ACHN (cell line): ENCODE measurements at places on chromosomes 11 and 22.

DNA sequence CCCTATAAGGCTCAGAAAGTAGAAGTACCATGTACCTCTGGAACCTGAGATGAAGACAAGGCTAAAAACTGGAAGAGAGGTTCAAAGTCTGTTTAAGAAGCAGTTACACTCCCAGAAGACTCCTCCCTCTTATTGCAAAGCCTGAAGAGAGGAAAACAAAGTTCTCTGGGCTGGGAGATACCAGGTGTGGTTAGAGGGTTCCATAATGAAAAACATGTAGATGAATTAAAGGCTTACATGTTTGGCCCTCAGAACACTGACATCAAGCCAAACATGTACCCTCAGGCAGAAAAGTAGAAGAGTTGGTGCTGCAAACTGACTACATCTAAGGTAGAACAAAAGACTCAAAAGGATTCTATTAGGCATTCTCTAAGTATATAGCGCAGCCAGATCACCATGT, 205.3 kb downstream of the TTC28 start:
- no peak for DNase-seq

DNA sequence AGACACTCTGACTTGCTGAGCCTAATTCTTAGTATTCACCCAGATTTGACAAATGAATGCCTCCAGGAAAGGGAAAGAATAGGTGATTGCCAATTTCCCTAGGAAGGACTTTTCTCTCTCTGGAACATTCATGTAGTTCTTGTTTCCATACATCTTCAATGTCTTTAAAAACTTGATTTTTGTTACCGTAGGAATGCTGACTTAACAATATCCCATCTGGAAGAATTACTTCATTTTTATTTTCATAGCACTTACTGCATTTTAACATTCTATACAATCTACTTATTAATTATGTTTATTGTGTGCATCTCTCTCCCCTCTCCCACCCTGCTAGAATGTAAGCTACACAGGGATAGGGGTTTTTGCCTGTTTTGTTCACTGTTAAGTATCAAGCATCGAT, 66.6 kb downstream of the SLC5A12 start:
- DNase-seq: no peak

GRCh38 chr11:128365044-128365443, 222.3 kb downstream of the ETS1 start:
- DNase-seq: peak; percentile 37

DNA sequence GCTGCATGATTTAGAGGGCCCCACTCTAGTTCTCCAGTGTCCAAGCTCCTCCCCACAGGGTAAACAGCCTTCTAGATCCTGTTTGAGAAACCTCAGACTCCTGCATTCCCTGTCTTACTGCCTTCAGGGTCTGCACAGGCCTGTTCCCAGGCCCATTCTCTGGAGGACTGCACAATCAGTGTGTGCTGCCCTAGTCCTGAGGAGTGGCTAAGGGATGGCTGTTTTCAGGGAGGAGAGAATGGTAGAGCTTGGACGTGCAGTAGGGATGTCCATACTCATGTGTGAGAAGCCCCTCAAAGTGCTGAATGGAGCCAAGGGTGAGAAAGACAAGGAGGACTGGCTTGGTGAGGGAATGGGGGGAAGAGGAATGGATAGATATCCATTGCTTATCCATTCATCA, 103.8 kb upstream of the CCDC90B start:
- no peak for DNase-seq

DNA sequence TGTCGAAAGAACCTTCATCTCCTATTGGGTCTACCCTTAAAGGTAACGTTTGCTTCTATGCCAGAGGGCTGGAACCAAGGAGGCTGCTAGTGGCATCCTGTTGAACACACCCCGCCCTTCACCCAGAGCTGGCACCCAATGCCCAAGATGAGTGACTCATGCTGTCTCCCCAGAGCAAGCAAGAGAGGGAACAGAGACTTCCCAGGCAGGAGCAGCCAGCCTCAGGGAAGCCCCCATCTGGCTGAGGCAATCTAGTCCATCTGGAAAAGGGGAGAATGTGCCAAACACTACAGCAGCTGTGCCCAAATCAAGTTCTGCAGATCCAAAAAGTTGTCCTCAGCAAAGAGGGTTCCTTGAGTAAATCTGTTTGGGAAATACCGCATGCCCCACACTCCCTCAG, 91.9 kb upstream of the TP53I11 start:
- DNase-seq: peak; percentile 19

- no peak for DNase-seq
Observed at GRCh38 chr11:117601006-117601708, 195.9 kb downstream of the DSCAML1 start.

DNA sequence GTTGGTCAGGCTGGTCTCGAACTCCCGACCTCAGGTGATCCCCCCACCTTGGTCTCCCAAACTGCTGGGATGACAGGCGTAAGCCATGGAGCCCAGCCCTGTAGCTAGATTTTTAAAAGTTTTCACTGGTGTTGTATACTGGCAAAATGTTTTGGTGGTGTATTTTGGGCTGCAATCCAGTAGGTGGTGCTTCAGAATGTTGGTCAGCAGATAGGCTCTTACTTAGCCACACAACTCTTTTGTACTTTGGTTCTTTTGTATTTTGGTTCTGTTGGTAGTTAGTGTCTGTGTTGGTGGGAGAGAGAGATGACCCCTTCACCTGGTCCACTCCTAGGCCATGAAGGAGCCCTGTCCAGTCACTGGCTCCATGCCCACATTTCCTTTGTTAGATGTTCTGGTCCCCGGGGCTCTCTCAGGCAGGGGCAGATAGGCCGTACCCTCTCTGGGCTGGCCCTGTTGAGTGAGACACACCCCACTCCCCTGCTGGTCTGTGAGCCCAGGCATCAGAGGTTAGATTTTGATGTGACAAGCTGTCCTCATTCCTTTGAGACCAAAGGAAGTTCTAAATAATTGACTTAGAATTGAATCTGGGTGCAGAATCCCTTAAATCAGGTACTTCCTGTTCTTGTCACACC, 123.8 kb downstream of the DDX10 start:
- DNase-seq: peak; percentile 30

DNA sequence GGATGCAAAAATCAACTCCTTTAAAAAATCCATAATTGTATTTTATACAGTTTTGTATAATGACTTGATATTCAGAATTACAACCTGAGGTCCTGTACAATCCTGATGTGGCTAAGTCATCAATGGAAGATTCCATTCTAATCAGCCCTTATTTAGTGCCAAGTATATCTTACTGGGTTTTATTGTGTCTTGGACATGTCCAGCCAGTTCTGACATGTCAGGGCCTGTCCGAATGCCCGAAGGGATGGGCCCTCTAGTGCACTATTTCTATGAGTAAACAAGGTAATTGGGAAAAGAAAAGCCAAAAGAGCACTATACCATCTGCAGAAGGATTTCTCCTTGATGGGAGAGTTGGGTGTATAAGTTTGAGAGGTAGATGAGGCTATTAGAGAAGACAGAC, 412.9 kb downstream of the METTL15 start:
- no peak for DNase-seq

DNA sequence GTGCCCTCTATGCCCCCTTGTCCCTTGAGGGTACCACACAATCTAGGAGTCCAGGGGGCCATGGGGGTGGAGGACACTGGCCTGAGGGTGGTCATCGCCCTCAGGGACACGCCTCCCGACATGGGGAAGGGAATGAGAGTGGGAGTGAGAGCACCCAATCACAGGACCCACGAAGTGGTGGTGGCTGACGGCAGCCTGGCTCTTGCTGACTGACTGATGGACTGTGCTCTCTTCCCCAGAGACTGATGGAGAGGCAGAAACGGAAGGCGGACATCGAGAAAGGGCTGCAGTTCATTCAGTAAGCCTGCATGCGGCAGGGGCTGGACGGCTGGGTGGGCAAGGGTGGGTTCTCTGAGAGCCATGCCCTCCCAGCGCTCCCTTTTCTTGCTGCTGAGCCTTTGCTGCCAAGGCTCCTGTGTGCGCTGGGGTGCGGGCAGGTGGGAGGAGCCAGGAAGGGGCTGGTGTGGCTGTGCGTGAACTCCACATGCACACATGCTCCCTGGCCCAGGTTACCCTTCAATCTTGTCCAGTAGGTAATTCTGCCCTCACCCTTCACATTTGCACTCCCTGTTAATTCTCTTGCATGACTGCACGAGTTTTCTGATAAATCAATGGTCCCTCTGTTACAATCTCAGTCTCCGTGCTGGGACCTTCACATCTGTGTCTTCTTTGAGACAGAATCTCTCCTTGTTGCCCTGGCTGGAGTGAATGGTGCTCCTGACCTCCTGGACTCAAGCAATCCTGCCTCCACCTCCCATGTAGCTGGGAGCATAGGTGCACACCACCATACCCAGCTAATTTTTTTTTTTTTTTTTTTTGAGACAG, 19.3 kb downstream of the ZC3H7B start:
- no peak for DNase-seq

DNA sequence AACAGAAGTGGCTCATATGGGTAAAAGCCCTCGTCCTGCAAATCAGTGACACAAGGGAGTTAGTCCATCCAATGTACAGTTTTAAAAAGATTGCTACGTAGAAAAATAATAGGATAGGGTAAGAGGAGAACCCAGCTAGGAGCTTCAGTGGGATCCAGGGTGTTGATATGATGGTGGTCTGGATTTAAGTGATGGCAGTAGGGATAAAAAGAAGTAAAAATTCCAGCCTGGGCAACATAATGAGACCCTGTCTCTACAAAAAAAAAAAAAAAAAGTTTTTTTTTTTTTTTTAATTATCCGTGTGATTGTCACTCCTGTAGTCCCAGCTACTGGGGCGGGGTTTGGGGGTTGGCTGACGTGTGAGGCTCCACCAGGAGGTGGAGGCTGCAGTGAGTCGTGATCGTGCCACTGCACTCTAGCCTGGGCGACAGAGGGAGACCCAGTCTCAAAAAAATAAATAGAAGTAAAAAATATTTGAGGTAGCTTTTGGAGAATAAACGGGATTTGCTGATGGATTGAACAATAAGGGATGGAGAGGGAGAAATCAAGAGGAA, 7.0 kb upstream of the L3MBTL2 start:
- DNase-seq: peak; percentile 39

DNA sequence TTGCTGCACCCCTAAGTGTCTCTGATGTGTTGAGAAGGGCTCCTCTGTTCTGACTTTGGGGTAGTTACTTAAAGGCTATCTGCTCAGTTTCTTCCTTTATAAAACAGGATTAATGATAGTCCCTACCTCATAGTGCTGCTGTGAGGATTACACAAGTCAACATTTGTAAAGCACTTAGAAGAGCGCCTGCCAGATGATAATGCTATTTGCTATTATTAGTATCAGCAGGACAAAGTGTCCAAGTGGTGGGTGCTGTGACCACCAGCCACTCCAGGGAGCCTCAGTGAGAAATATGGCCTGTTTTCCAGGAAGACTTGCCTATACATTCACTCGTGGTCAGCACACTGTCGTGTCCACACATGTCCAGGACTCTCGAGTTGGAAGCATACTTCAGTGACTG, 16.2 kb downstream of the POU2F3 start:
- no peak for DNase-seq

GRCh38 chr11:12944889-12945288, 64.2 kb upstream of the RASSF10 start:
- DNase-seq: no peak

DNA sequence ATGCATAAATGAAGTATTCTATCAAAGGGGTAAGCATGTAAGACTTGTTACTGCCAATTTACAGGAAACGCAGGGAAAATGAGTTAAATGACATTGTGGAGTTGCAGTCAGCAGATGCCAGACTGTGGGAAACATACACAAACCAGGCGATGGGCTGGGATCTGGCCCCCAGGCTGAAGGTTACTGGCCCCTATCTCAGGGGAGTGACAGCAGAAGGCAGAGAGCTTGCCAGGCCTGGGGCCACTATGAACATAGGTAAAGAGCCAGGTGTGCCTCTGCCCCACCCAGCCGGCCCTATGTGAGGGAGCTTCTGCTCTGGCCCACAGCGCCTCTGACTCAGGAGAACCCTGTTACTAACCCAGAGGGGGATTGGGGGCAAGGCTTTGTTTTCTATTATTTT, 26.1 kb upstream of the SLC25A1 start:
- no peak for DNase-seq

- no peak for DNase-seq
Observed at GRCh38 chr11:33310720-33311500, 53.7 kb downstream of the HIPK3 start.

GRCh38 chr11:90601261-90601660, 378.4 kb upstream of the CHORDC1 start:
- DNase-seq: no peak

DNA sequence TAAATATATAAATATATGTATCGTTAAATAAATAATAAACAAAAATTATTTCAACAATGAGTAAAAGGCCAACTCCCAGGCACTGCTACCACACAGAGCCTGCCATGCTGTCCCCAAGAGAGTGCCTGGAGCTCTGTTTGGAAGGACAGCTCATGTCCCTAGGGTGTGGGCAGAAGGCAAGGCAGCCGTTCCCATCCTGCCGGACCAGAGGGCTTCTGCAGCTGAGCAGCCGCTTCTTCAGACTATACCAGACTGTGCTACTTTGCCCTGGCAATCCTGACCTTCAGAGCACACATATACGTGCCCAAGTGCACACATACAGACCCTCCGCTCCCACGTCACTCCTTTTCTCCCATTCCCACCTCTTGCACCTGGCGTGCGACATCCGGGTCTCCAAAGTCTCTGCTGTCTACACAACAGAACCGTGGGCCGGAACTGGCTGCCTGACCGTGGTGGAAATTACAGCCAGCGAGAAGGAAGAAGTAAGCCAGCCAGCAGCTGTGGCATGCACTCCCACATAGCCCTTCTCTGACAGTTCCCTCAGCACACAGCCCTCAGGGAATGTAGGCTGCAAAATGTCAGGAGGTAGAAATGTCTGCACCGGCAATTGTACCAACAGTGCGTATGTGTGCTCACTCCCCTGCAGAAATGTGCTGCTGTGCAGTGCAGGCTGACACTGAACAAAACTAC, 24.0 kb downstream of the PAX6 start:
- DNase-seq: no peak

DNA sequence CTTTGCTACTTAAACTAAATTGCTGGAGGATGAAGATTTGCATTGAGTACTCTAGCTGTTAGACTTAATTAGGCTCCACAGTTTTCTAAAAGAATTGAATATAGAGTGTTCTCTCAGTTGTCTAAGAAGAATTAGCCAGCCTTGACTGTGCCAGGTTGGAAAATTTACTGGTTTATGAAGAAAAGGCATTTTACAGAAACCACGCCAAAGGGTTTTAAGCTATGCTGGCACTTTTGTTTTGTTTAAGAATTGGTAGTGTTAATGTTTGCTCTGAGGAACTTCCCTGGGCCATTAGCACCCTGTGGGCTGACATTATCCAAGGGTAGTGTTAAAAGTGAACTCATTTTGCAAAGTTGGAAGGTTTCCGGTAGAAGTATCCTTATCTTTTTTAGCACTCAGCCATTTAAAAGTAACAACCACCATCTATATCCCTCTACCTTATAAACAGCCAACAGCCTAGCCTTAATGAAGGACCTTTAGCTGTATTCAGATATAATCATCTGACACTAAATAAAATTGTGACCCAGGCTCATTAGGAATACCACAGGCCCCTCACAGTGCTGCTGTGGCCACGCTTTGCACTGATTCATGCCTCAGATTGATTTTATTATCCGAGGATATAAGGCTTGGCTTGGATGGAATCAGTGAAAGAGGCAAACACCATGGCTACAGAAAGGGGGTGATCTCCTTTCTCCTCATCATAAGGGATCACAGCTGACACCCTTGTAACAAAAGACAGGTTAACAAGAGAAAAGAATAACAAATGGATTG, 158.9 kb downstream of the NCAM1 start:
- no peak for DNase-seq
